ENCODE measurements at places on chromosomes 12 and 14.

- peak; percentile 24 for DNase-seq
Measured at GRCh38 chr14:54572316-54572715, 5.4 kb downstream of the SAMD4A start.

- DNase-seq: peak; percentile 41
Measured at GRCh38 chr12:95440401-95440800, 33.6 kb upstream of the METAP2 start.

DNA sequence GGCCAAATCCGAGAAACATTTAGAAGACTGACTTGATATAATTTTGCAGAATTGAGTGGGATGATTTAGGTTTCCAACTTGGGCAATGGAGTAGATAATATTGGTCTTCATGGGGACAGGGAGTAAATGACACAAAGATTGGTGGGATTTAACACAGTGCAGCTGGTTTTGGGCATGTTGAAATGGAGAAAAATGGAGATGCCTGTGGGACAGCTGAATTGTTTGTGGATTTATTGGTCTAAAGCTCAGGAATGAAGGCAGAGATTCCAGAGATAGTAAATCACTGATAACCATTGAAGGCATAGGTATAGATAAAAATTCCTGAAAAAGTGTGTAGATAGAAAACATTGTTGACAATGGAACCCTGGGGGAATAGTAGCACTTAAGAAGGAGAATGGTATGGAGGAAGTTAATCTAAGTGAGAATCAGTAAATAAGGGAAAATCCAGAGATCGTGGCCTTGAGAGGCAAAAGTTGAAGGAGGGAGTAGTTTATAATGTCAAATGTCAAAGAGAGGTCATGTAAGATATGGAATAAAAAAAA, 120.9 kb upstream of the ATP2B1 start:
- no peak for DNase-seq

DNA sequence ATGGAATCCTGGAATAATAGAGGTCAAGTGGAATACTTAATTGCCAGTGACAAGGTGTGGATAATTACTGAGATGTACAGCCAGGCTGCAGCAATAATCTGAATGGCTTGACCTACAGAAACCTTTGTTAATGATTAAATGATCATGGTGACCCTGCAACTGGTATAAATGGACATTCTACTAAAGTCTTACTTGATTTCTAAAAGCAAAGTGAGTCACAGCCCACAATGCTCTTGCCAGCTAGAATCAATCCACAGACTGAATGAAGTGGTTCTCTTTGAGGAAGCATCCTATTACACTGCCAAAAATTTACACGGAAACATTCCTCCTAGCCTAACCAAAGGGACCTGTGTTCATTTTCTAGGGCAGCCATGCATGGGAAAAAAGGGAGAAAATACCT, 518.5 kb downstream of the SOX5 start:
- no peak for DNase-seq

DNA sequence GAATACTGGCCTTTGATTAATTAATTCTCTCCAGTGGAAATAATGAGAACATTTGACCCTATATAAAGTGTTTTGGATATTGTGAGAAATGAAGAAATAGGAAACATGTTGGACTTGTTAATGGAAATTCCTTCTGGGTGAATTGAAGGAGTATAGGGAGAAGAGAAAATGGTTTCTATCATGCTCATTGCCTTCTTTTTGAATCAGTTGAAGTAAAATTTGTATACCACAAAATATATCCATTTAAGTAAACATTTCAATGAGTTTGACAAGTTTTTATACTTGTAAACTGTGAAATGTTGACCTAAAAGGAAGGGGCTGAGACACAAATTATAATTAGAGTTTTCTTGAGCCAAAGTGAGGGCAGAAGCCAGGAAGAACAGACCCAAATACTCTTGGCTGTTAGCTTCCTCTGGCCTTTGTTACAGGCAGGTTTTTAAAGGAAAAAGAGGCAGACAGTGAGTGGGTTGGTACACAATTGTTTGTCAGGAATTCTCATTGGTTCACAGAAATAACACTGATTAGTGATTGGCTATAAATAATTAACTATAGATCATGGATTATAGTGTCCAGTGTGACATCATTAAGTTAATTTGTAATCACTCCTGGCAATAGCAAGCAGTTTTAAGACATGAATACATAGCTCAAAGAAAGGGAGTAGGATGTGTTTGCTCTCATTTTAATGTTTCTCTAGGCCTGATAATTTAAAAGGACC, 826 bp downstream of the ZNF705A start:
- peak; percentile 2 for DNase-seq

DNA sequence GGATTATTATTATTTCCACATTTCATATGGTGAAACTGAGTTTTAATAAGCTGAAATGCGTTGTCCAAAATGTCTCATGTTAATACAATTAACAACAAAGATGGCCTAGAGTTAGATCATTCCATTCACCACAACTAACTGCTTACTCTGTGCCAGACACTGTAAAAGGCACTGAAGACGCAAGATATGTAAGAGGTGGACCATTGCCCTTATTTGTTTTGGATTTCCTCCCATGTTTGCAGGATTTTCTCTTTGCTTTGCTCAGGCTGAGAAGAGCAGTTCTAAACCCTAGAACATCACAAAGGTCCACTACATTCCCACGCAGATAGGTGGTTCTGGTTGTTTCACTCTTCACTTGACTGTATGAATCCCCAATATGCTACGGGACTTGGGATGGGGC, 324.4 kb upstream of the KITLG start:
- DNase-seq: no peak

DNA sequence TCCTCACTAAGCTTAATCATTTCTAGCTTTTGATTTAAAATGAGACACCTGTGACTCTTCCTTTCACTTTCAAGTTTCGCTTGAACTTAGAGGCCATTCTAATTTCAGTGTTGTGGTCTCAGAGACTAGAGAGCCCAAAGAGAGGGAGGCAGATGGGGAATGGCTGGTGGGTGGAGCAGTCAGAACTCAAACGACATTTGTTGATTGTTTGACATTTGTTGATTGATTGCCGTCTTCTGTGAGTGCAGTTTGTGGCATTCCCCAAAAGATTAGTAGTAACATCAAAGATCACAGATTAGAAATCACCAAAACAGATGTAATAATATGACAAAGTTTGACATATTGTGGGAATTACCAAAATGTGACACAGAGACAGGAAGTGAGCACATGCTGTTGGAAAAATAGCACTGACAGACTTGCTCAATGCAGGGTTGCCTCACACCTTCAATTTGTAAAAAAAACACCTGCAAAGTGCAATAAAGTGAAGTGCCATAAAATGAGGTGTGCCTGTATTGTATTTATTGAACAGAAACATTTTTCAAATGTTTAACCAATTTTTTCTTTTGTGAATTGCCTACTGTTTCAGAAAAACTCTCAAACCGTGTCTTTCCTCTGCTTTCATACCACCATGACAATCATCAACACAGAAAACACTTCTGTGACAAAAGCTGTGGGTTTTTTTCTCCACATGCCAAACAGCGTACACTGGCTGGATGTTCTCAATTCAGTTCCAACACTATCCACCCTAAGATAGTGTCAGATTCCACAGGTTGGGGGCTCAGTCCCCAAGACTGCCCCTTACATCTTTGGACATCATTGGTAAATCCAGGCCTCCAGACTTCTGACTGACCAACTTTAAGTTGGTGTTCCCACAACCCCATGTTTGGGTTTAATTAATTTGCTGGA, 376.3 kb upstream of the RGS6 start:
- peak; percentile 49 for DNase-seq

- no peak for DNase-seq
Measured at GRCh38 chr12:34244608-34245007, 222.3 kb downstream of the ALG10 start.

GRCh38 chr14:92160619-92161018, 38.9 kb downstream of the CPSF2 start:
- peak; percentile 88 for DNase-seq

GRCh38 chr12:42603246-42603990, 13.9 kb upstream of the PRICKLE1 start:
- no peak for DNase-seq

DNA sequence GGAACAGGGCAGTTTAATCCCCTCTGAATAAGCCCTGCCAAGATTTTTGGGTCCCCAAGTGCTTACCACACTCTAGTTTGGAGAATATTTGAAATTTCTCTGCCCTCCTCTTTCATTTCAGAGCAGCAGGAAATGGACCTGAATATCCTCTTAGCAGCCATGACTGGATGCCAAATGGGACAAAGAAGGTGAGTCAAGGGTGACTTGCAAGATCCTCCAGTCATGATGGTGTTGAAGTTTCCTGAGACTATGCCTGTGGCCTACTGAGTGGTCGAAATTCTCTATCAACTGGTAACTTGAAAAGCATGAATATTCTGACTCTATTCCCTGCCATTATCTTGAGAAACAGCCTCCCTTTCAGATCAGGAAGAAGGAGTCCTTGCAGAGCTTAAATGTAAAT, 1674.7 kb upstream of the SEL1L start:
- DNase-seq: no peak

DNA sequence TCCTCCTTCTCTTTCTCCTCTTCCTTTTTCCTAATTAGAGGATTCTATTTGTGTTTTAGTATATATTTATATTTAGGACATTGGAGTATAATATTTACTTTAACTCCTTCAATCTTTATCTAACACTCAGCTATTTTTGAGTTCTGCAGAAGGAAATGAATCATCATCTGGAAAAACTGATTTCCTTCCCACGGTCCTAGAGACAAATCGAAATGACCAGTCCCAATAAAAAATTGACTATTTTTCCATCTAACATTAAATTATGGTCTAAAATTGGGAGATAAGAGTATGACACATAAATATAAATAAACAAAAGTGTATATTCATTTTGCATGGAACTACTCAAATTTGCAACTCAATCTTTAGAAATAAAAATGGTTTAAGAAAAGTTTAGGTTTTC, 167.4 kb downstream of the TMTC3 start:
- DNase-seq: peak; percentile 81

DNA sequence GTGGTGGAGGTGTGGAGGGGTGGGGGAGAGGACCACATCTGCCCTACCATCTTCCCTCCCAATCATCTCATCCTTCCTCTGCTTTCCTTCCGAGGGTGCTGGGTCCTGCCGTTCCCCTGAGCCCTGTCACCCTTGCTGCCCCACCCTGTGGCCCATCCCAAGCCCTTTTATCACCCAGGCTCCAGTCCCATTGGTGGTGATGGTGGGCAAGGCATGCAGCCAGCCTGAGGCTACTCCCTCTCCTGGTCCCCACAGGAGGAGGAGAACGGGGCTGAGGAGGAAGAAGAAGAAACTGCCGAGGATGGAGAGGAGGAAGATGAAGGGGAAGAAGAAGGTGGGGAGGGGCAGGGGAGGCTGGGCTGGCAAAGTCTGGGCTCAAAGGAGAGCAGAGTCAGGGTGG, 2.7 kb upstream of the LAG3 start:
- DNase-seq: no peak

- peak; percentile 100 for DNase-seq
Measured at GRCh38 chr14:101972126-101972866, 7.9 kb downstream of the DYNC1H1 start.

DNA sequence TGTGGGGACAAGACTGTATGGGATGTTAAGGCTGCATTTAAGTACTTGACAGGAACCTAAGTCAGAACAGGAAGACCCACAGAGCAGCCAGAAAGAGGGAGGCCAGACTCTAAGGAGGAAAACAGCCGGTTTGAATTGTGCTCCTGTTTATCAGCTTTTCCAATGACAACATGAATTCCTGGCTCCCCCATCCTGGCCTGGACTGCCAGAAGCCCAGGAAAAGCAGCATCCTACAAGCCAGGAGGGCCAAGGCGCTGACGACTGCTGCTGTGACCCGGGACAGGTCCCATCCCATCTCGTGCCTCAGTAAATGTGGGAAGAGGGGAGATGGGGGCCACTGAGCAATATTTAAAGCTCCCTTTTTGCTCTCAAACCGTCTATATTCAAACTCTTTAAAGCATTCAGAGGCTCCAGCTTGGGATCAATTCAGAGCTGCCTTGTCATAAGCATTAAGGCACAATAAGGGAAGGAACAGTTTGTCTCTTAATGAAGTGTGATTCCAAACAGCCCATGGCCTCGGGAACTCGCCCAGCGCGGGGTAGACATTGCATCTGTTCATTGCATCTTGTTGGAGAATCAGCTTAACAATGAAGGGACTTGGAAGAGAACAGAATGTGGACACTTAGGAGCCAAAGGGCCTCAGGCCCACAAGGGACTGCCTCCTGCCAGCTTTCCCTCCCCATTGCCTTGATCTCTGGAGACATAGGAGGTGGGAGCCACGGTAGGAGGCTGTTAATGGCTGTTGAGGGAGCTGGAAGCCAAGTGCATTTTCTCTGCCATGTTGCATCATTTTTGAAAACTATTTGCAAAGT, 49.6 kb downstream of the CMKLR1 start:
- DNase-seq: no peak

DNA sequence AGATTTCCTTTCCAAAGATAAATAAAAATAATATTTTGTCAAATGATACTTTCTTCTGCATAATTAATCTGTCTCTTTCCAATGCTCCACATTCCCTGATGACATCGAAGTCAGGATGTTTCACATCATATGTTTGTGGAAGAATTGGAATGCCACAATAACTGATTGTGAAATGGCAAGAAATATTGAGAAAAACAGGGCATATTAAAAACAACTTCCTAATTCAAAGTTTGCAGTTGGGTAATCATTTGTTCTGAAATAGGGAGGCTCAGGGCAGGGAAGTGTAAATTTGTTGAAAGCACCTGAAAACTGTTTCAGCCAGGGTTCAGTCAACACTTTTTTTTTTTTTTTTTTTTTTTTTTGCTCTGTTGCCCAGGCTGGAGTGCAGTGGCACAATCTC, 50.7 kb downstream of the BCAT1 start:
- peak; percentile 53 for DNase-seq

- DNase-seq: peak; percentile 87
Measured at GRCh38 chr12:62268956-62269355, 8.8 kb downstream of the USP15 start.

DNA sequence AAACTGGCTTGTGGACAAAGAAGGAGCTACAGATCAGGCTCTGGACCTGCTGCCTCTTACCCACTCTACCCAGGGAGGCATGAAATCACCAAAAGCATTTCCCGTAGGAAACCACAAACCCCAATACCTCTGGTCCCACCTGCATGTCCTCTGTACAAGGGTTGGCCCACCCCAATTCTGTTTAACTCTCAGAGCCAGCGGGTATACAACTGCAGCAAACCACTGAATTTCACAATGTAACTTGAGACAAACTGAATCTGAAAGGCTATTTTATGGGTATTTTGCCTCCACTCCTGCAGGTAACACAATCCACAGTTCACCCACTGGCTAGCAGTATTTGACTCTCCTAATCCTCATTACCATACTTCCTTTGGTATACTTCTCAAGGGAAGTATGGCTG, 16.5 kb downstream of the SIX1 start:
- no peak for DNase-seq

GRCh38 chr12:106088811-106089485, 49.8 kb downstream of the NUAK1 start:
- DNase-seq: no peak

DNA sequence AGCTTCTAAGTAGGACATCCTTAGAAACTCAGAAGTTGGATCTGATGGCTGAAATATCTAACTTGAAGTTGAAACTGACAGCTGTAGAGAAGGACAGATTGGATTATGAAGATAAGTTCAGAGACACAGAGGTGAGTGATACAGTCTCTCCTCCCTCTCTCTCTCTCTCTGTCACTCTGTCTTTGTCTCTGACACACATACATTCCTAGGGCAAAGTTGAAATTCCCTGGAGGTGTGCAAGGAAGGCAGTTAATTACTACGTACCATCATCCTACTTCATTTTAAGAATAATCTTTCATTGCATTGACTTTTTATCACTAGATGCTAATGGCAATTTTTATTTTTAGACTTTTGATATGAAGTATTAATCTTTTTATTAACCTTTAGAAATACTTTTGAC, 46.2 kb upstream of the REP15 start:
- DNase-seq: no peak

Data from HCEC 1CT (cell line).